Ecto neural progenitor cell (in vitro differentiated cells): ENCODE measurements at places on chromosomes 7 and 10.

DNA sequence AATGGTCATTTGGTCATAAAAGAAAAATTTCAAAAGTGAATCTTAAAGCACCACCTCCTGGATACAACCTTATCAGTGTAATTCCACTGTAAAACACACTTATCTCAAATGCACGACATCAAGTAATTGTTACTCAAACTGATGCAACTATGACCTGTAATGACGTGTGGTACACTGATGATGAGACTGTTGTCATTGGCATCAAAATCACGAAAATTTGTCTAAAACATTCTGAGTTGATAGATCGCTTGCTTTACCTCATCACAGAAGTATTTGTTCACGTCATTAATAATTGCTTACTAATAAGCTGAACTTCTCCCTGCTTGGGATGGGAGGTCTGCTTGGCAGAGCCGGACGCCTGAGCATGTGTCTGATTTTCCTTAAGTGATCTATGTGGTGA is 221.8 kb upstream of the KLF6 start:
- no peak for DNase-seq

GRCh38 chr10:113384181-113384580 is 168.7 kb upstream of the HABP2 start:
- no peak for DNase-seq

GRCh38 chr10:71212318-71213126 is at the start of gene UNC5B:
Gene UNC5B (plus strand): TSS chr10:71212570. CDS start chr10:71212986, 416 bp downstream.
- DNase-seq: peak; percentile 95

- DNase-seq: no peak
These were observed 7.6 kb downstream of the CUBN start for GRCh38 chr10:17122052-17122451.

DNA sequence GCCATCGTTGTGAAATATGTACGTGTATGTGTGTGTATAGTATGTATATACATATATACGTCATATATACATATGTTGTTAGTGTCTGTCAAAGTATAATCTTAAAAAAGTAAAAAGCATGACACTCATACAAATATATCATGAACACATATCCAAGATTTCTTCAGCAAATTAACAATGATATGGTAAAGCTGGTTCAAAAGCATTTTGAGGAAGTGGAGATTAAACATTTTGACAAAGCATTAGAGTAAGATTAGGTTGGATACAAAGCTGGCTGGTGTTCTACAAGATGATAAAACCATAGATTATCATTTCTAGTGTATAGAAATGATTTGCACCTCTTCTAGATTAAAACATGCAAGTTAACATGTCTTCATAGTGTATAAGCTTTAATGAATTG is 771 bp upstream of the NUDCD3 start:
- no peak for DNase-seq

GRCh38 chr7:672891-673290 is 53.6 kb upstream of the DNAAF5 start:
- DNase-seq: no peak

DNA sequence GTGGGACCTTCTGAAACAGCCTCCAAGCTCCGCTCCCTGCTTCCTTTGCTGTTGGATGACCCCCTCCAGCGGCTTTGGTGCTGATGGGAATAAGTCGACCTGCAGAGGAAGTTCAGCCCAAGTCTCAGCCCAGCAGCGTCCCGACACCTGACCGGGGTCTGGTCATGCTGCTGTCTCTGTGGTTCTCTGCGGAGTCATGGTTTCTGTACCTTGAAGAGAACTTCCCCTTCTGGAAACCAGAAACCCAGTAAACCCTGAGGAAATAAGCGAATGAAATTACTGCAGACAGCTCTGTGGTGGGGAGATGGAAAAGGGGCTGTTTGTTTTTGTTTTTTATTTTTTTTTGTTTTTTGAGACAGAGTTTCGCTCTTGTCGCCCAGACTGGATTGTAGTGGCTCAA is 18.3 kb upstream of the ZNF12 start:
- DNase-seq: no peak

DNA sequence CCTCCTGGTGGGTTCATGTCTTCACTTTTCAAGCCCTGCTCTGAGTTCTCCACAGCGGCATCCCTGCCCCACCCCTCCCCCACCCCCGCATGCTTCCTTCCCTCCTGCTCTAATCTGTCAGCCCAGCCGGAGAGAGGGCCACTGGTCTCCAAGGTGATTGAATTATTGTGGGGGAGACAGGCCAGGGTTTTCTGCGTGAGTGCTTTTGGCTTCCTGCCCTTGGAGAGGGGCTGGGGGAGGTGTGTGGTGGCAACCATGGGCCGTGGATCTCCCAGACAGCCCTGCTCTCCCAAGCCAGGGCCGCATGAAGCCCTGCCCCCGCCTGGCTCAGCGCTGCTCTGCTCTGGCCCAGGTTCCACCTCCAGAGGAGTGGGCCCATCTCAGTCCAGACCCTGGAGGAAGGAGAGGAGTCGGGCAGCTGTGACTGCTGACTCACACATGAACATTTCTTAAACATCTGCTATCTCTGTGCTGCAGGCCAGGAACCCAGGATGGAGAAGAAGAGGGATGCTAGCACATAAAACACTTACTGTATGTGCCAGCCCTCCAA is 109.9 kb downstream of the ZMIZ1 start:
- DNase-seq: peak; percentile 71

DNA sequence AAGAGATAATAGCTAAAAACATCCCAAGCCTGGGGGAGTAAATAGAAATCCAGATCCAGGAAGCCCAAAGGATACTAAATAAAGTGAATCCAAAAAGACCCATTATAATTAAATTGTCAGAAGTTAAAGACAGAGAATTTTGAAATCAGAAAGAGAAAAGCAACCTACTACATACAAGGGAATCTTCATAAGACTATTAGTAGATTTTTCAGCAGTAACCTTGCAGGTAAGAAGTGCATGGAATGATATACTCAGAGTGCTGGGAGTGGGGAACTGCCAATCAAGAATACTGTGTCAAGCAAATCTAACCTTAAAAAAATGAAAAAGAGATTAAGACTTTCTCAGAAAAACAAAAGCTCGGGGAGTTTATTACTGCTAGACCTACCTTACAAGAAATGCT is 13.2 kb upstream of the GIMAP1 start:
- no peak for DNase-seq

- DNase-seq: no peak
These were observed 3.9 kb downstream of the BBIP1 start for GRCh38 chr10:110915035-110915434.

DNA sequence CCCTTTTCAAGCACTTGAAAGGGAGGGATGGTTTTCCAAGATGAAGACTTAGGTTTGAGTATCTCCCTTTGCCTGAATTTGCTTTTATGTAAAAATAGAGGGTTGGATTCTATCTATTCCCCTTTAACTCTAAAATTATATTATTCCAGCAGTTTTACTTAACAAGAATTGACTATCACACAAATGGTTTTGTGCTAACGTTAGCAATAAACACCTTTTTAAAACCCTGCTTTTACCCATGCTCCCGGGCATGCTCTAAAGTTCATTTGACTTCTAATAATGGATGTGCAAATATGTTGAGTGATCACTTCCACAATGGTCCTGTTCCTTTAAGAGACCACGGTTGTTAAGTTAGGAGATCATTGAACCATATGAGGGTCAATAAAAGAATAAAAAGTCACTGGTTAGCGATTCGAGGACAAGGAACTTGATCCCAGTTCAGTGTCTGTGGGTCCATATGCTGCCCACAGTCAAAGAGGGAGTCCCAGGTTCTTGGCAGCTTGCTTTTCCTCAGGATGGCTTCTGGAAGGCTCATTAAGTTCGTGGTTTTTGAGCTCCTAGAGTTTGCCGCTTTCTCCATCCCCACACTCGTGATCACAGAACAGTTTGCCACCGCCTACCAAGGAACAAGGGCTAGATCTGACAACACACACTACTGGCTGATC is at the start of gene TMEM236:
TSS of gene TMEM236 (plus strand) at position 421 of the 665 bp plus-strand sequence. CDS start at position 516, 95 bp downstream.
- no peak for DNase-seq

- DNase-seq: no peak
These were observed 25.2 kb downstream of the SDK1 start for GRCh38 chr7:3326246-3326645.

GRCh38 chr7:55532150-55532917 is 40.0 kb downstream of the VOPP1 start:
- DNase-seq: no peak

- no peak for DNase-seq
These were observed 145.1 kb upstream of the PCBD1 start for GRCh38 chr10:71033396-71033980.

GRCh38 chr7:107609811-107610261 is 29.8 kb downstream of the BCAP29 start:
- no peak for DNase-seq

- no peak for DNase-seq
These were observed 14.6 kb upstream of the PWWP2B start for GRCh38 chr10:132382231-132382922.

- no peak for DNase-seq
These were observed 374.8 kb upstream of the AKR1E2 start for GRCh38 chr10:4450981-4451908.

DNA sequence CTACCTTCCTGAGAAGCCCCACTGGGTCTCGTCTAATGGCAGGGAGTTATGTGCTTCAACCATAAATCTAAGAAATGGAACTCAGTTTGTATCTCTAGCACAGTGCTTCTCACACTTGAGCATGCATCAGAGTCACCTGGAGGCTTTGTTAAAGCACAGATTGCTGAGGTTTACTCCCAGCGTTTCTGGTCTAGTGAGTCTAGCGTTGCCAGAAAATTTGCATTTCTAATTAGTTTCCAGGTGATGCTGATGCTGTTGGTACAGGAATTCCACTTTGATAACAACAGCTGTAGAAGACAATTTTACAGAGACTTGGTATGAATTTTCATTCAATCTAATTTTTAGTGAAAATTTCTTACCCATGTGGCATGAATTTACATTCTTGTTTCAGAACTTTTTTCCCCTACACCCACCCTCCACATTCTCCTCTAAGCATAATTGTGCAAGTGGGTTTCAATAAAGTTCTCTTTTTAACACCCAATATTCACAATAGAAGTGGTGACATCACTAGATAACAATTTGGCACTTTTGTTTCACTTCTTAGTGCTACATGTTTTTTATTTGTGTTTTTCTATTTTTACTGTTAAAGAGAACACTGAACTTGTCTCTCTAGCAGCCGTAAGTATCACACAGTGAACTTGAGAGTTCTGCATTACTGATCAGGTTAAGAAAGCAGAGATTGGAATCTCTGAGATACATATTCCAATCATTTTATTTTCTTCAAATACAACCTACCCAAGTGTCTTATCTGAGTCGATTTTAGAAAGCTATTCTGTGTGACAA is 48.4 kb upstream of the BET1 start:
- DNase-seq: no peak

DNA sequence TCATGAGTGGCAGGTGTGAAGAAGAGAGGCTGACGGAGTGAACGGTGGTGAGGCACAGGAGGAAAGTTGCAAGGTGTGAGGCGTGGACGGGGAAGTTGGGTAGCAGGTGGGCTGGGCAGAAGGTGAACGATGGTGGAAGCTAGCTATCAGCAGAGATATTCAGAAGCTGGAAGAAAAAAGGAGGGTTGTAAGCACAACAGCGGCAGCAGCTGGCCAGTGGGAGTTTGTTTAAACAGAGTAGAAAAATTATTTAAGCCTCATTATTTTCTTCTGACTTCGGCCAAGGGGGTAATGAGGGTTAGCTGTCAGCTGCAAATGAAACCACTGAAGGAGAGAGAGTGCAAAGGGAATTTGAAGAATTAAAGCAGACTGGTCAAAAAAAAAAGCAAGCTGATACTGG is 62.1 kb upstream of the PRKAR2B start:
- no peak for DNase-seq

DNA sequence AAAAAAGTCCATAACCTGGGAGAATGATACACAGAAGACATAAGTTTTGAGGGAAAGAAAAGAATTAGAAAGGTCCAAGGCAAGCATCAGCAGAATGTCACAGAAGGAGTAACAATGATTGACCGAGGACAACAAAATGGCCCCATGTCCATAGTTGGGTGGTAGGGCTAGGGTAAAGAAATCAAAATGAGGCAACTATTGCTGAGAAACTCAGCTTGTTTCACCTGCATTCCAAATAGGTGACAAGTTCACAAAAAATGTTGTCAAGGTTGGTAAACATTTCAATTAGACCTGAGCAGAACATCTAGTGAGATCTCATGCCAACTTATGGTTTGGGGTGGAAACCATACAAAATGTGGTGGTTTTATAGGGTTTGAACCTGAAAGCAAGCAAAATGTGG is 22.8 kb upstream of the DLX6 start:
- DNase-seq: no peak

- DNase-seq: no peak
These were observed 327.9 kb downstream of the SFMBT2 start for GRCh38 chr10:7082967-7083366.

DNA sequence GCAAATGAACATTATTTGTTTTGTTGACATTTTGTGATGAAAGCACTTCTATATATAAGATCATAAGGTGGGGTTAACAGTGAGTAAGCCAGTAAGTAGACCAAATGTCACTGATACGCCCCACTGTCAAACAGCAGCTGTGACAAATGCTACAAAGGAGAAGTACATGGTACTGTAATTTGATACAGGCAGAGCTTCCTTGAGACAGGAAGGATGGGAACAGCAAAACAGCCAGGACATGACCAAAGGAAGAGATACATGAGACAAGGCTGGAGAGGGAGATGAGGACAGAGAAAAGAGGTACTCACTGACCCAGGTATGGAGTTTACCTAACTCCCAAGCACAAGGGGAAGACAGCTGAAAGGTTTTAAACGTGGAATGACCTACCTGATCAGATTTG is 127.0 kb downstream of the SRPK2 start:
- no peak for DNase-seq

GRCh38 chr10:32481606-32482005 is 35.7 kb downstream of the CCDC7 start:
- no peak for DNase-seq

DNA sequence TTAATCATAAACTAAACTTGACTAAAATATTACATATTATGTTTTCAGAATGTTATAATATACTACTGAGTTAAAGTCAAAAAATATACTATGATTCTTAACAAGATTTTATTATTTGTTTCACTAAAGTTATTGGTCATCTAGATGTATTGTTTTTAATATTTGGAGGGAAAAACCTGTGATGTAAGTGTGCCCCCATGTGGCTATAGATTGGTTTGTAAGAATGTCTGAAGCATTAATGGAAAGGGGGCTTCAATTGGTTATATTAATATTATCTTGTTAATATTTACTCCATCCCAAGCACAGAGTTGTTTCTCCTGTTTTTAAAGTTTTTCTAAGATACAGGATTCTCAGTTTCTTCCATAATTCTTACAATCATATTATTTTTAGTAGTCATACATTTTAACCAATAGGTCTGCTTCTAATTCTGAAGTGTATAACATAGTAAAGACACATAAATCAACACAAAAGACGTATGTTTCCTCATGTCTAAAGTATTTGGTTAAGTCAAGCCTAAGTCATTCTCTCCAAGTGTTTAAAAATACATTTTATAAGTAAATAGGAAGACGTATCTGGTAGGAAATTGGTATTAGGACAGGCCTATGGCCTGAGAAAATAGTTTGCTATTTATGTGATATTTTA is 58.0 kb downstream of the GNAT3 start:
- no peak for DNase-seq

- DNase-seq: no peak
These were observed 27.1 kb downstream of the TNRC18 start for GRCh38 chr7:5396542-5396941.

GRCh38 chr7:104931181-104931781 is 82.7 kb upstream of the KMT2E start:
- DNase-seq: no peak
